DMS79 (cell line): ENCODE measurements at places on chromosomes 11 and 22.

- no peak for DNase-seq
Measured at GRCh38 chr22:32991353-32992101, 66.7 kb downstream of the SYN3 start.

- no peak for DNase-seq
Measured at GRCh38 chr11:133966921-133967598, 10.3 kb upstream of the IGSF9B start.

- DNase-seq, result no peak
Measured at GRCh38 chr22:20245577-20246367, 22.3 kb downstream of the RTN4R start.

GRCh38 chr22:24500277-24500820 lies 5.2 kb downstream of the UPB1 start:
- no peak for DNase-seq

DNA sequence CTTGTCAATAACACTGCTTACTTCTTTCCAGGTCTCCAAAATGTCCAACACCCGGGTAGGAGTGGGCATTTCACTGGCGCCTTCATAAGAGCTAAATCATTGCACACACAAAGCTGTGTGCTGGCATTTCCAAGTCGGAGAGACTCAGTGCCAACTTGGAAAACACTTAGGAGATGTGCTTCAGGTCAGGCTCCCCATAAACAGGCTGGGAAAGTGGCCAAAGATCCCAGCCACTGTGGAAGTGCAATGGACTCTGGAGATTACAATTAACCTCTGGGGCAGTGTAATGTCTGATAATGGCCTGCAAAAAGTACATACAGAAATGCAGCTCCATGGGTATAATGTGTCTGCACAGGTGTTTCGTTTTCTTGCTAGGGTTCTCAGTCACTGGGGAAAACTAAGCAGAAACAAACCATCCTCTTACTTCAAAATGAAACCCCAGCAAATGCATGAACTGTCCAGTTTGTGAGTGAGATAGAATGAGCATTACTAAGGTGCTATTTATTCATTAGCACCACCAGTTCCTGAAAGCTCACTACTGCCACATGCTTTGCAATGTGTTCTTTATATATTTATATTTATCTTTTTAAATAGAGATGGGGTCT lies 79.0 kb downstream of the ABTB2 start:
- peak; percentile 31 for DNase-seq

DNA sequence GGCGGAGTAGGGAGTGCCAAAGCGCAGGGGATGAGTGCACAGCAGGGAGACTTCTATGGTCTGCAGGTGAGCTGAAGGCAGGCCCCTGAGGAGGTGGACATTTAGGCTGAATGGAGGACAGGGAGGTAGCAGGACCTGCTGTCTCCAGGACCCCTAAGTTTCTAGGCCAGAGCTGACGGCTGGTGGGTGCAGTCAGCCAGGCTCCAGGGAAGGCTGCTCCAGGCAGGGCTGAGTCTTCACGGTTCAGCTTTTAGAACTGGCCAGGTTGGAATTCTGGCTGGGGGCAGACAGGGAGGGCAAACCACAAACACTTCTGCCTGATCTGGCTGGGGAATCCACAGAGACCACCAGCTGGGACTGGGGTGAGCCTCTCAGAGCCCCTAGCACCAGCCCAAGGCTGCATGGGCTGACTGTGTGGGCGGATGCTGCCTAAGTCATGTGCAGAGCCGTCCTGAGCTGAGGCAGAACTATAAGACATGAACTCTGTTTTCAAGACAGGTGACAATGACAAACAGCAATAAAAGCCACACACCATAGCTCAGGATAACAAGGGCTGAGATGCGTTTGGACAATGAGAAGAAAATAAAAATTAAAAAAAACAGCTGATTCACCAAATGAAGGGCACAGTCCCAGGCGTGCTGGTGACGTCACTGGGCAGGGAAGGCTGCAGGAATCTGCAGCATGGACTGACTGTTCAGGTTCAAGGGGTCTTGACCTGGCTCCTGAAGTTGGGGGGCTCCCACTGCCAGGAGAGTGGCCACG lies 10.4 kb upstream of the MALAT1 start:
- peak; percentile 43 for DNase-seq

- no peak for DNase-seq
Measured at GRCh38 chr11:130064596-130064995, 5.1 kb upstream of the APLP2 start.

DNA sequence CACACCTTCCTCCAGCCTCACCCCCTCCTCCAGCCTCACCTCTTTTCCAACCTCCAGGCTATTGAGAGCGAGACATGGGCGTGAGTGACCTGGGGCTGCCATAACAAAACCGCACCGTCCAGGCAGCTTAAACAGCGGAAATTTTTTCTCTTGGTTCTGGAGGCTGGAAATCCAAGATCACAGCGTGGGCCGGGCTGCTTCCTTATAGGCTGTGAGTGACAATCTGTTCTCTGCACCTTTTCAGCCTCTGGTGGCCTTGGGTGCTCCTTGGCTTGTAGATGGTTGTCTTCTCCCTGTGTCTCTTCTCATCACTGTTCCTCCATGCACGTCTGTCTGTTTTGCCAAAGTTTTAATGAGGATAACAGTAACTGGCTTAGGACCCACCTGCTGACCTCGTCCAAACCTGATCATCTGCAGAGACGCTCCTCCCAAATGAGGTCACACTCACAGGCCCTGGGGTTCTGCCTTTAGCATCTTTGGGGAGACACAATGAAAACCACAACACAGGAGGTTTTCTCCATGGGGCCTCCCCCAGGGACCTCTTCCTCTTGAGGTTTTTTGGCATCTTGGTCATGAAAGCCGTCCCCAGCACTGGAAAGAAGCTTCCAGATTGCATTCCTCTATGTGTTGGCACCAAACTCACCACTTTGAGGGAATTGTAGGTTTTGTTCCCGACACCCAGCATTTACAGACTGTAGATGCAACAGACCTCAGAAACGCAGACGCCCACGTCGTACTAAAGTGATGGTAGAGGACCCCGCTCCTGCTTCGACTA lies 878.1 kb downstream of the BRD1 start:
- no peak for DNase-seq

DNA sequence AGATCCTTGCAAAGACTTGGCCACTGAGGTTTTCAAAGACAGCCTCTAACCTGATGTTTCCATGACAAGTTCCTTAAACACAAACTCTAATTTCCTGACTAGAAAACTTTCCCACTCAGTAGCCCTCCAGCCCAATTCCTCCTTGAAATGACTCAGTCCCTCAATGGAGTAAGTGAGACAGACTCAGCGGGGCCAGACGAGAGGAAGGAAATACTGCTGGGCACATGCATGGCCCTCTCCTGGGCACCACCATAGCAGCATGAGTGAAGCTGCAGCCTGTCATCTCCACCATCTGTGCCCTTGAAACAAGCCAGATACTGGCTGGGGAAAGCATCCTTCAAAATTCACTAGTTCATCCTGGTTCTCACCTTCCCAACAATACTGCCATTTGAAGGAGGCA lies 76.2 kb upstream of the GDPD4 start:
- no peak for DNase-seq
